NCI-H2029 (cell line): ENCODE measurements at places on chromosomes 2 and 18.

GRCh38 chr2:50726186-50726585, 305.7 kb downstream of the NRXN1 start:
- DNase-seq: no peak

- DNase-seq: no peak
Observed at GRCh38 chr2:232776435-232776834, at the start of gene KCNJ13. KCNJ13 (minus strand) TSS chr2:232776565; CDS start chr2:232771362, 5,203 bp downstream.

- DNase-seq: no peak
Observed at GRCh38 chr2:241177526-241178334, 10.7 kb upstream of the ANO7 start.

- DNase-seq: peak; percentile 97
Observed at GRCh38 chr2:98378901-98379300, 32.6 kb downstream of the CNGA3 start.

DNA sequence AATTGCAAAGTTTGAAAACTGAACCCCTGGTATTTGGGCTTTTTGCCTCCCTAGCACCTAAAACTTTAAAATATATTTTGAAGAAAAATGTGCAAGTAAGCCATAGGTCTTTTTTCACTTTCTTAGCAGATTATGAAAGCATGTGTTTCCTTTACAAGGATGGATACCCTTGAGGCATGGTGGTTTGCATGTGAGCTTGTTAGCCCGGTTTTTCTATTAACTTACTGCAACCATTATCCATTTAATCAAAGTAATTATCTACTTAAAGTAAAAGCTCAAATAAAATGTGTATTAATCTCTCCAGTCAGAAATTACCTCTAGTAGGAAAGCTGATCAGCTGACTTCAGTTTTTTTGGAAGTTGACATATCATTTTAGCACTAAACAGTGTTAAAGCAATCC, 140.6 kb downstream of the EML6 start:
- no peak for DNase-seq

DNA sequence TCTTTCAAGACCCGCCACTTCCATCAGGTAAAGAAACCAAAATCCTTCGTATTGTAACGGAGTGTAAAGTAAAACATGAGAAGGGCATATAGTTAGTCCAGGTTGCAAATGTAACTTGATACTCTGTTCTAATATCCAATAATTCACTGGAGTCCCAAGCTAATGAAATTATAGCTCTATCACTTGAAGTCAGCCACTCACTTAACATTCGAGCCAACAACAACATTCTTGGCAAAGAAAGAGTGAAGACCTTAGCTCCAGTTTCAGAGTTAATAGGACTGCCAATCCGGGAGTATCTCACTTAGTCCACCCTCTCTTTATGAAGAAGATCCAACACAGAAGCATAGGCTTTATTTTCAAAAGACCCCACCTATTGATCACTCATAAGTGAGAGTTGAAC, 298.0 kb upstream of the SOX11 start:
- no peak for DNase-seq

DNA sequence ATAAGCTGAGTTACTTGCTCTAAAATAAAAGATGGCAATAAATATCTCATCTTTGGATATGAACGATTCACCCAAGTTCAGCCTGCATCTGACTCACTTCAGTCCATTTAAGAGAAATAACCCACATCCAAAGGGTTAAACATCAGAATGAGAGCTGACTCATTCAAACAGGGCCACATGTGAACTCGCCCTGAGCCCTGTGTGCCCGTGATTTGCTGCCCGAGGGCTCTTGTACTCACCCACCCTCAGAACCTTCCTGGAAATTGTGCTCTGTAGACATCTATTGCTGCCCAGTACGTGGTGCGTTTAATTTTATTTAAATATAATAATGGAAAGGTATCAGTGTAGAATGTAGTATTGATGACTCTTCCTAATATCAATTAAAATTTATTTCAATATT, 66.9 kb upstream of the RBM44 start:
- DNase-seq: peak; percentile 39

- no peak for DNase-seq
Observed at GRCh38 chr2:239354132-239354790, 46.6 kb downstream of the HDAC4 start.
